Stimulated activated CD8-positive, alpha-beta memory T cell treated with anti-CD3 and anti-CD28 coated beads, Interleukin-2, amount 100 ng/mL, for 48 hours (primary cell): ENCODE measurements at places on chromosomes 2 and 18.

DNA sequence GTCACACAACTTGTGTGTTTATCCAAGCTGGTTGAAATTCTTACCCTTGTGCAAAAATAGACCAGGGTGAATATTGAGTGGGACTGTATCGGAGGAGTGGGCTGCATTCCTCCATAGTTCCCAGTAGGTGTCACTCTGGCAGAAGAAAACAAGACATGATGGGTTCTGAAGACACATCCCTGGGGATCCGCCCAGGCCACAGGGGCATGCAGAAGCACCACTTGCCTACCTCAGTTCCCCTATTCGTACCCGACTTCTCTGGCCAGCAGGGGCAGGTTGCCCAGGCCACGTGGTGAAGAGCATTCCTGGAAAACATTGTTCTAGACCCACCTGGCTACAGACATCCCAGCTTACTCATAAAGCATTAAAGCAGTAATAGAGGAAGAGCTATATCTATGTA is 168.2 kb downstream of the FAM210A start:
- DNase-seq = no peak

- DNase-seq = no peak
Measured at GRCh38 chr2:158130832-158131473, 29.3 kb downstream of the UPP2 start.

- DNase-seq = no peak
Measured at GRCh38 chr2:16148632-16149348, 208.4 kb downstream of the MYCN start.

- no peak for DNase-seq
Measured at GRCh38 chr2:108893277-108893676, 95.7 kb downstream of the EDAR start.

DNA sequence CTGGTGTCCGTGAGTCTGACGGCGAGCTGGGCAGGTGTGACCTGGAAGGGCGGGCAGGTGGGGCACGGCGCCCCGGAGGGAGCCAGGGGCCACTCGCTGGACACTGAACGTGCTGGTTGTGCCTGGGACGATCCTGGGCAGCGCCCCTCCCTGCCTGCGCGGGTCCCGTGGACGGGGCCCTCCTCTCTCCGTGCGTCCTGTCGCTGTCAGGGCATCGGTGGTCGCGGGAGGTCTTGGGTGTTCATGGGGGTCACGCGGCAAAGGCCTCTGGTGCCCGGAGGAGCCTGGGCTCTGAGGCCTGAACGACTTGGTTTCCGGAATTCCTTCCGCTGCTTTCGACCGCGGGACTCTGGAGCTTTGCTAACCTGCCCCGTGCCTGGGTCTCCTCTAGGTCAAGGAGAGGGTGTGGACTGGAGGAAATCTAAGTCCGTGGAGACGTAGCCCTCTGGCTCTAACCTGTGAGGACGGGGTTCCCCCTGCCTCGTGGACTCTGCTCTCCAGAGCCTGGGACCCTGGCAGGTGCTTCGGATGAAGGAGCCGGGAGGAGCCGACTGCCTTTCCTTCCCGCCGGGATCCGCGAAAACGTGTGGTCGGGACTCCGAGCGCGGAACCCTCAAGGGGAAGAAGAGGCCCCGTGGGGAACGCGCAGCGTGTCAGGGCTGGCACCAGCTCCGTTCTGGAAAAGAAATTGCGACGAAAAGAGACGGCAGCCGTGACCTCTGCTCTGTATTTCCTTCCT is 14.7 kb downstream of the SOX11 start:
- no peak for DNase-seq

- DNase-seq = no peak
Measured at GRCh38 chr2:146997488-146997887, 847.3 kb upstream of the ACVR2A start.

GRCh38 chr2:240991378-240992263 is 6.8 kb upstream of the SNED1 start:
- DNase-seq = no peak

DNA sequence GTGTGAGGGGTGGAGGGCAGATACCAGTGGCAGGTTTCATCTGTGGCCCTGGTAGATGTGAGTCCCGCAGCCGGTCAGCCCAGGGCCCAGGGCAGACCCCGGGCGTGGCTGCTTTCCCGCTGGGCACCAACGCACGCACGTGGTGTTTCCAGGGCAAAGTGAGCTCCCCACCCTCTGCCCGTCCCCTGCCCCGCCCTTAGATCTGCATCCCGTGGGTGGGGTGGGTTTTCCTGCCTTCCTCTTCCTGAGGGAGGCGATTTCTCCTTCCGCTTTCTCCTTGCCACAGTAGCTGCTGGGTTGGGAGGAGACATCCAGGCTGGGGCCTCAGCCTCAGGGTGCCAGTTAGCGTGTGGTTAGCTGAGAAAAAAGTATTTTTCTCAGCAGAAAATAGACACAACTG is 49.6 kb downstream of the ODC1 start:
- no peak for DNase-seq

- DNase-seq = no peak
Measured at GRCh38 chr2:200713704-200714064, 98.0 kb upstream of the BZW1 start.

DNA sequence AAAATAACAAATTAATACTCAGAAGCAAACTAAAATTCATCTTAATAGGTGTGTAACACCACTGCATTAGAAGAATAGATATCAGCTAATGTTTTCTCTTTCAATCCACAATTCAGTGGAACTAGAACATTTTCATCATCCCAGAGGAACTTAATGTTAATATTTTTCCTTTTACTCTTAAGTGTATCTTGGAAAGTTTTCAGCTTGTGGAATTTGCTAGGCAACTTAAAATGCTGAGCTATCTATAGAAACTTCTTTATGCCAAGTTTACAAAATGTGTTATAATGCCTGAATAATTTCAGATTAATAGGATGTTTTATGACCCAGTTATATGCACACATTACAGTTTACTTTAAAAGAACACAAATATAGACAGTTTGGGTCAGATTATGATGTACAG is 86.6 kb upstream of the FAM237A start:
- DNase-seq = no peak

GRCh38 chr2:201248288-201248844 is 12.0 kb upstream of the CASP8 start:
- DNase-seq = no peak

GRCh38 chr2:225378984-225379383 is 20.5 kb upstream of the NYAP2 start:
- DNase-seq = no peak

DNA sequence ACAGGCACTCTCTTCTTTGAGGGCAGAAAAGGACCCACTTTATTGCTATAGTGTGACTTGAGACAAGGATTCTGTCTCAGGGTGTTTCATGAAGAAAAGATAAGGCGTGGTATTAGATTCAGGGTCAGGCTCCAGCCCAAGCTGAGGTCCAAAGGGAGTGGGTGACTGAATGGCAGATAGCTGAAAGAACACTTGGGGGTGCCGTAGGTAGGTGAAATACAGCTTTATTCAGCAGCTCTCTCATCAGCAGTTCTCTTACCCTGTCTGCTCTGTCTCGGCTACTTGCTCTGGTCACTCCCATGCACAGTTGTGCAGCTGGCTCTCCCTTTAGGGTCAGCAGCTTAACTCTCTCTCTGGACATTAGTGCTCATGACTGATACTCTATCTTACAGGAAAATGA is 379.9 kb downstream of the LPIN1 start:
- no peak for DNase-seq

- no peak for DNase-seq
Measured at GRCh38 chr18:24344509-24344908, 53.1 kb downstream of the OSBPL1A start.

- no peak for DNase-seq
Measured at GRCh38 chr2:197137231-197137630, 173.3 kb downstream of the ANKRD44 start.

DNA sequence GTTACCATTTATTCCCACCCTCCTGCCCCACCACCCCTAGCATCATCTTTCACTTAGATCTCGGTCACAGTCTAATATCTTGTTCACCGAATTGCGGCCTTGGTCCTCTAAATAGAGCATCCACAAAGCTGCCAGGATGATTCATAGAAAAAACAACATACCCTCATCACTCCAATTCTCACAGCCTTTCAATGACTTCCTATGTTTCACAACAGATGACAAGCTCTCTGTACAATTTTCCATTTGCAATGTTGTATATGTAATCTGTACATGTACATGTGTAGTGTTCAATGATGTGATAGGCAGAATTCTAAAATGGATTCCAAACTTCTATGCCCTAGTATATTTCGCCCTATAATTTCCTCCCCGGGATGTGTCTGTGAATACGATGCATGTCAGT is 675.6 kb upstream of the CELF4 start:
- DNase-seq = no peak

DNA sequence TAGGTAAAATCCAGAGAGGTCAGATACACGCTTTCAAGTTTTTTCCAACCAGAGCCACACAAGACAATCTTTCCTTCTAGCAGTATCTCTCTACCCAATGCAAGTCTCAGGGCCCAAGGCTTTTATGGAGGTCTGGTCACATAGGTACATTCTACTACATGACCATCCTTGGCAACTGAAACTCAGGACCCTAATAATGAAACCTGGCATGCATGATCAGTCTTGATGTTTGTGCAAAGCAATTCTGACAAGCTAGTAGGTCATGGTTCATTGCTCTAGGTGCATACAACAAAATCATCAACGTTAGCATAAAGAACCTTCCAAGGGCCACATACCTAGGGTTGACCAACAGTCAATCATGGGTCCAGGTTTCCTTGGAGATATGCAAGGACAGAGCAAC is 33.2 kb upstream of the CCDC88A start:
- no peak for DNase-seq

DNA sequence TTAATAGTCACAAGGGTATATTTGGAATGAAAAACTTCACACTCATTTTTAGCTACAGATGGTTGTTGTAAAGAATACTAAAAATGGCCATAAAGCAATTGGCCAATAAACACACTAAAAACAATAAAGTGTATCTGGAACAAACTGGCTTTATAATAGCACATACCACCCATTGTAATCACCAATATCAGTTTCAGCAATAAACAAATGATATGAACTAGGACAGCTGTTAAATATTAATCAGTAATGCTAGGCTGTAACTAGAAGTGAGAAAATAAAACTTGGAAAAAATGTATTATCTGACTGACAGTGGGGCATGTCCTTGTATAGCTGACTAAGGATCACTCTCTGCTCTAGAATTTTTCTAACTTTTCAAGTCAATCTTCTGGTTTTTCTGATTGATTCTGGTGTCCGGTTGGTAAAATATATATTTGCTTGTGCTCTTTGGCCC is 312.5 kb downstream of the RND3 start:
- DNase-seq = no peak

- no peak for DNase-seq
Measured at GRCh38 chr2:46813020-46813415, 102.6 kb downstream of the MCFD2 start.
